ENCODE measurements at places on chromosomes 5 and 9. TPM values are rescaled to one million over a fixed set of nuclear protein-coding genes. Genes with fewer than 3 reads are reported as not detected.

GRCh38 chr5:31908396-31908795 lies 265.7 kb downstream of the GOLPH3 start:
- DNase-seq, result no peak

MLANA gene
- not detected for total RNA-seq

GRCh38 chr9:102000956-102001355 lies 262.5 kb upstream of the GRIN3A start:
- DNase-seq, result no peak

- DNase-seq, result no peak
Measured at GRCh38 chr9:28981711-28982110, 1408.4 kb upstream of the C9orf72 start.

- DNase-seq, result no peak
Measured at GRCh38 chr9:73158723-73159122, 7.1 kb downstream of the ANXA1 start.

DNA sequence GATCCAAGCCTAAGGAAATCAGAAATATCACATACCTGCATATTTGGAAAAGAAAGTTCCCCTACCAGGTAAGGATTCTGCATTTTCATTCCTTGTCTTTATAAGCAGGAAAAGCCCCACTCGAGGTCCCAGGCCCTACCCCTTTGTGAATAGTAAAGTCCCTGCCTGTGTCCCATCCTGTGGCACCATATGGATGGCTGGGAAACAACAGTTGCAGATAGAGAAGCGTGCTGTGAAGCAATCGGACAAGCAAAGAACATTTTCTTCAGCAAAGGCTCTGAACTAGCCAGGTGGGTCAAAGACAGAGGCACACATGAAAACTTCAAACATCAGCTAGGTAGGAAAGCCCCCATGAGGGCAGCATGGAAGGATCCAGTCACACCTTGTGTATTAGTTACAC lies 169.3 kb downstream of the NR2F1-AS1 start:
- DNase-seq, result no peak

GRCh38 chr9:30982301-30982700 lies 1402.1 kb upstream of the ACO1 start:
- DNase-seq, result no peak
